ENCODE measurements at places on chromosomes 5 and 9.

GRCh38 chr5:130141659-130142320 lies 237.5 kb downstream of the CHSY3 start:
- DNase-seq = peak; percentile 2

DNA sequence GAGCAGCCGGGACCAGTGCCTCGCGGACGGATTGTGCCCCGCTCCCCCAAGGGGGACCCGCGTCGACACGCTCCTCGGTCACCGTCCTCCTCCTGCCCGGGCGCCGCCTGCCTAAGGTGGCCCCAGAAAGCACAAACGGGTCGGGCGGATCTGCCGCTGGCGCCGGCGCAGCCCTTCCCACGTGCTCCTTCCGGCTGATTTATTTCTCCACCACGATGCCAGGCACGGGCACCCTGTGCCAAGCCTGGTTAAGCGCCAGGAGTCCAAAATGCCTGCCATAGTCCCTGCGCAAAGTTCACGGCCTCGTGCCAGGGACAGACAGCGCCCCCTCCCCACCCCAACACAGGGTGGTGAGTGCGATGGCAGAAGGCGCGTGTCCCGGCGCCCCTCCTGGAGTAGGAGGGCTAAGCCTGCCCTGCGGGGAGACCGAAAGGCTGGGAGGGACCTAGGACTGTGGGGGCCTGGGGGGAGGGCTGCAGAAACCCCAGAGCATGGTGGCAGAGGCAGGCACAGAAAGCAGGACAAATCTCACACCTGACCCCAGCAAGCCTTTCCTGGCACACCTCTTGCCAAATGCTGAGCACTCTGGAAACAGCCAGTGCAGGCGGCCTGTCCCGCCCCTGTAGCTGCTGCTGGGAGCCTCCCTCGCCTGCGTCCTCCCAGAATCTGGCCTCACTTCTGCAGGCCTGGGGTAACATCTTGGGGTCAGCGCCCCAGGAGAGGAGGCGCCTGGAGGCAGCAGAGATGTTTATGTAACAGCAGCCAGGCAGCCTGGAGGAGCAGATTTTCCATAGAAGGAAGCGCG lies 1.1 kb upstream of the NOTCH1 start:
- peak; percentile 29 for DNase-seq

DNA sequence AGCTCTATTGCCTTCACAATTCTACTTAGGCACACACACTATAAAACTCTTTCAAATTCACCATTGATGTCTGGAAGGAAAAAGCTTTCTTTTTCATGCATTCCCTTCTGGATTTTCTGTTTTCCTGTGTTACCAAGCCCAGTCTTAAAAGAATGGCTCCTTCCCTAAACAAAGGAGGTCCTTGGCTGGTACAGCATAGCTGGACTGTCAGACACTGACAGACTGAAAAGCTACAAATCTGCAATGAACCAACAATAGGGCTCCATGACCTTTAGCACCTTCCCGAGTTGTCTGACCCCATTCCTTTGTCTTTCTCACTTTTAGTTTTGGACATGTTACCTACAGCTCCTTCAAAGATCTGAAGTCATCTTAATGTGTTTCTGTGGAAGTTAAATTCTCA lies 382.5 kb downstream of the TMEM161B start:
- no peak for DNase-seq

GRCh38 chr5:158722940-158723339 lies 376.8 kb downstream of the EBF1 start:
- no peak for DNase-seq

DNA sequence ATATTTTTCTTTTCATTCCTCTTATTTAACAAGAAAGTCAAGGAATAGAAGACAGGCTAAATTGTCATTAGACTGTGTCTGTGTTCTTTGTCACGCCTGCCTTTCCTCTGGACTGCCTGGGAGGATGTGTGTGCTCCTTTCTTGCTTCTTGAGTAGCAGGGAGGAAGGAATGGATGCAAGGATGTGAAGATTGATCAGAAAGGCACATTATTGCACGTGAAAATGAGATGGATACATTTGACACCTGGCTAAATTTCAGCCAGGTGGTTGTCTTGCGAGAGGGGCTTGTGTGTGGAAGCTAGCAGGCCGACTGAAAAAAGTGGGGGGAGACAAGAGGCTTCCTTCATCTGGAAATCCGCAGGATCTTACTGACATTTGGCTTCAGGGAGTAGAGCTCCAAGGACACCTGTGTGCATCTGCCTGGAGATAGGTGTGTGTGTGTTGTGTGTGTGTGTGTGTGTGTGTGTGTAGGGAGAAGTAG lies 200.1 kb downstream of the MEF2C start:
- no peak for DNase-seq

DNA sequence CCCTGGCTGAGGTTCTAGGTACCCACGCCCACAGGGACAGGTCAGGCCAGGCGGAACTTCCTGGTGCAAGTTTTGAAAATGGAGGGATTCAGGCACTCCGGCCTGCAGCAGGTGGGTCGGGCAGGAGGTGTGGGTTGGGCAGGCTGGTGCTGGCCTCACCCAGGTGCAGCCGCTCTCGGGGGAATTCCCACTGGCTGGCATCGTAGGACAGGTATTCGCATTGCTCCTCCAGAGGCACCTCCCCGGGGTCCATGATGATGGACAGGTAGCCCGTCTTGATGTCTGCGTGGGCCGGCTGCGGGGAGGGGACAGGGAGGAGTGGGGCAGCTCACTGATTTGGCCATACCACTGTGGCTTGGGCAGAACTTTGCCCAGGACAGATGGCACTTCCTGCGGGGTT lies 28.7 kb upstream of the SCGB3A1 start:
- DNase-seq = no peak

- no peak for DNase-seq
Measured at GRCh38 chr9:138022756-138023393, 145.3 kb downstream of the CACNA1B start.

DNA sequence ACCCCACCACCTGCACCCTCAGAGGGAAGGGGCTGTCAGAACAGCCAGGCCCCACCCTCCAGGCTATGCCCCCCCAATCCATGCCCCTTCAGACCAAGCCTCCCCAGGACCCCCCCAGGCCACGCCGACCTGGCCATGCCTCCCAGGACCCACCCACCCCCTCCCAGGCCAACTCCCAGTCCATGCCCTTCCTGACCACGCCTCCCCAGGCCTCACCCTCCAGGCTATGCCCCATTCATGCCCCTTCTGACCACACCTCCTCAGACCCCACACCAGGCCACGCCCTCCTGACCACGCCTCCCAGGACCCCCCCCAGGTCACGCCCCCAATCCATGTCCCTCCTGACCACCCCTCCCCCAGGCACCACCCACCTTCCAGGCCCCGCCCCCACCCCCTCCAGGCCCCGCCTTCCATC lies 27.6 kb downstream of the TPPP start:
- DNase-seq = no peak

DNA sequence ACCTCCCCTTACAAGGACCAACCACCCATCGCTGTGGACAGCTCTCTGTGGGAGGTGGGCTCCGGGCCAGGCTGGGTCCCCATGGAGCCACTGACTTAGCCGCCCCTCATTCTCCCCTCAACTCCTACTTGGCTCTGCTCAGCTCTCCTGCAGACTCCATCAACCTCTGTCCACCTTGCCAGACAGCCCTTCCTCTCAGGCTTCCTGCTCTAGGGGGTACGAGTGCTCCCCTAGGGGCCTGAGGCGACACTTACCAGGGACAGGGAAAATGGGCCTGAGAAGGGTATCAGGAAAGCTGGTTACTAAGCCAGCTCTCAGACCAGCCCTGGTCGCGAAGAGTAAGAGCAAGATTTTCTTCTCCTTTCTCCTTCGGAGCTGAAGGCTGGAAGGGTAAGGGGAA lies 43.9 kb downstream of the SHB start:
- no peak for DNase-seq

DNA sequence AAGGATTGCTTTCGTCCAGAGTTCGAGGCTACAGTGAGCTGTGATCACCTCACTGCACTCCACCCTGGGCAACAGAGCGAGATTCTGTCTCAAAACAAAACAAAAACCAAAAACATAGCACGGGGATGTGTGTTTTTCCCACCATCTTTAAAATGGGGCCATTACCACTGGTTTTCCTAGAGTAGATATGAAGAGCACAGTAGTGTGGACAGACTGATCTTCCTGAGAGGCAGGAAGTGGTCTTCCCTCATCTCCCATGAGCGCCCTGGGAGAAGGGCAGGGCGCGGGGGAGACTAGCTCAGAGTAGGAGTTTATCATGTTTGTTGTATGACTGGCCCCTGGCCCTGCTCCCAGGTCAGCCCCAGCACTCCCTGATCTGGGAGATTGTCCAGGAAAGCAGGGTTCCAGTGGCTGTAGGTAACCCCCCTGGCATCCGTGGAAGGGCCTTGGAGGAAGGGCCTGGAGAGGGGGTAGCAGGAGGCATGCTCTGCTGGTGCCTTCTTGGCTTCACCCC lies 2.3 kb downstream of the SUSD3 start:
- DNase-seq = no peak

DNA sequence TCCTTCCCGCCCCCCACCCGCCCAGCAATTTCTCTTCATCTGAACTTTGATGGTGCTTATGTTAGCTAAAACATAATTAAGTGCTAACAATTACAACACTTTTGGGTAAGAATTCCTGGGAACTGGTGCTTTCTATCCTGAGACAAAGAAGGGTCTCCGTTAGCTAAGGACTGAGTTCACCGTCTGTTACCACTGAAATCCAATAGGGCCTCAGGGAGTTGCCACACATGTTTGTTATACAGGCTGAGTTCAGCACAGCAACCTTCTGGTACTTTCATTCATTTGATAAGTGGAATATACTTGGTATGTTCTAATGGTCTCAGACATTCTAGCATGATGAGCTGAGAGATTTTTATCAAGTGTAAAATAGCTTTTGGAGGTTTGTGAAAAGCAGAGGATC lies 437.9 kb downstream of the EFNA5 start:
- DNase-seq = no peak

GRCh38 chr9:127961613-127962155 lies 19.1 kb downstream of the EEIG1 start:
- DNase-seq = no peak

DNA sequence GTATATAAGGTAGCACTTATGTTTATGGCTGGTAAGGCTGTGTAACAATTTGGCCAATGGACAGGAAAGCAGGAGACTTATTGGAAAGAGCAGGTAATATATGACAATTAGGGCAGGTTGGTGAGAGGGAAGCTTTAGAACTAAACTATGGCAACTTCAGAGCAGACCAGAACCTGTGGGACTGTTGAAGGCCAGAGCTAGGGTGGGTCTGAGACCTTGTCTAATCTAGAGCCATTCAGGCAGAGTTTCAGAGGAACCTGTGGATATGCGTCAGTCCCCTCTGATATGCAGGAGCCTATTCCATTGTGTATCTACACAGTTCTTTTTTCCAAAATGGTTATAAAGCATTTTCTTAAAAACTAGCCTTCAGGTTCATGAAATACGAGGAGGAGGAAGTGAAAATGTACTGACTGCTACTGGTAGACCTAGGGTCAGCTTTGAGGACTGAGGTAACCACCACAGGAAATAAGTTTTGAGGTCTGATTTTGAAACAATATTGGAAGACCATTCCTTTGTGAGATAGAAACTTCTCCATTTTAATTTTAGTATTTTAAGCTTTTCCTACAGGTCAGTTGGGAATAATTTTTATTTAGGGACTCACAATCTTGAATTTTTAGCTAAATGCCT lies 37.6 kb downstream of the ELL2 start:
- no peak for DNase-seq

DNA sequence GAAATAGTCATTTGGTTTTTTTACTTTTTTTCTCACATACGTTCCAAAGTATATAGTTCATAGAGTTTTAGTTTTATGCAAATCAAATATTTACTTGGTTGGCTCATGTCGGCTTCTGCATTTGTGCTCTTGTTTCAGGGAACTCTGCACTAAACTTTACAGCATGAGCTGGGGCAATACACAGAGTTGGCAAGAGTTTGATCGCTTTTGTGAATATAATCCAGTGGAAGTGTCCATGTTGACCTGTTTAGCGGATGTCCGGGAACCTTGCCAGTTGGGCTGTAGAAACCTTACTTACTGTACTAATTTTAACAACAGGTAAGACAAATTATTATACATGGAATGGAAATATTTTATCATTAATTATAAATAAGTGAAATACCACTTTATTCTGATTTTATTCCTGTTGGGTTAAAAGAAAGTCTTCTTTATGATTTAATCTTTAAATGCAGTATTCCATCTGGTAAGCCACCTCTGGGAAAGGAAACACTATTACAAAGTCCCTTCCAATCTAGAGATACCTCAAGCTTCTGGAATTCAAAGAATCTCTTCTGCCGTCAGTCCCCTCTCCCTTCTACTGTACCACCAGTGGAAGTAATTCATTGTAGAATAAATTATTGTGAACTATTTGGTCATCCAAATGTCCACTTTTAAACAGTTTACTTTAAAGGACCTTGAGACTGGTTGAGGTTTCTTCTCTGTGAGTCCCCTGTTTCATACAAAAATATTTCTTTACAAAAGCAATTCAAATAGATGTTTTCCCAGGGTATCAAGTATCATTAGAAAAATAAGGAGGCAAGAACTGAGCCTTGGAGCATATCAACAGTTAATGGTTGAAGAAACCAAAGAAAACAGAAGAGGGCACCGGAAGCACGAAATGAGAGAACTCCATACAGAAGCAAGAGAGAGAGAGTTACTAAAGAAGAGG lies 45.2 kb upstream of the GLIPR2 start:
- no peak for DNase-seq

GRCh38 chr5:36279054-36279698 lies 22.5 kb downstream of the RANBP3L start:
- DNase-seq = no peak

GRCh38 chr9:134307674-134308638 lies 18.3 kb upstream of the RXRA start:
- DNase-seq = no peak

- no peak for DNase-seq
Measured at GRCh38 chr5:25858019-25858418, 1180.4 kb downstream of the CDH9 start.

DNA sequence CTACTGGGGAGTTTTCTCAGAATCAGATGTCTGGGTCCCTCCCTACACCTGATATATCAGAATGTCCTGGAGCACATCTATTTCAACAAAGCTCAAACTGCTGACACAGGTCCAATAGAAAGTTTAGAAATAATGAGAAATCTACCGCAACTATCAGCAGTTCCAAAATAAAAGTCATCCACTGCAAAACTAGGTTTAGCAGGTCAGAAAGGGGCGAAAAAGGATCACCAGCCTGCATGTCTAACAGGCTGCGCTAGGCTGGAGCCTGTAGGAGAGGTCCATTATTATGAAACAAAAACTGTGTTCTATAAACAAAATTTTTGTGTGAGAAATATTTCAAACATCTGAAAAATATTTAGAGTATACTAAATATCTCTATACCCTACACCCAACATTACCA lies 84.1 kb upstream of the RNF38 start:
- no peak for DNase-seq

DNA sequence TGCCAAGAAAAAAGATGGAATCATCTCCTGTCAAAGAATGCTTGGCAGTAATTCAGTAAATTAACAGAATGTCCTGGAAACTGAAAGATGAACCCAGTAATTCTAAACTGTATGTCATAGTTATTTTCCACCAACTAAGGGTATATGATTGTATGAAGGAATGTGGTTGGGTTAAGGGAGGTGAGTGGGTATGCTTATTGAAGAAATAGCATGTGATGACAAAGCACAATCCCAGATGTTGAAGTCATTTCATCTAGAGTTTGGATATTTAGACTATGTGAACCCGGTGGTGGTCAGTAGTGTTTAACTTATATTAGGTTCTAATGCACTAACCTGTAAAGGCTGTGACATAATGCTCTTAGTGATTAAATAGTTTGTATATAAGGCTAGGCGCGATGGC lies 87.3 kb downstream of the CDKN2A start:
- DNase-seq = no peak

All from hippocampal formation (tissue), 2 donors.